ENCODE measurements at places on chromosomes 3 and 15.

DNA sequence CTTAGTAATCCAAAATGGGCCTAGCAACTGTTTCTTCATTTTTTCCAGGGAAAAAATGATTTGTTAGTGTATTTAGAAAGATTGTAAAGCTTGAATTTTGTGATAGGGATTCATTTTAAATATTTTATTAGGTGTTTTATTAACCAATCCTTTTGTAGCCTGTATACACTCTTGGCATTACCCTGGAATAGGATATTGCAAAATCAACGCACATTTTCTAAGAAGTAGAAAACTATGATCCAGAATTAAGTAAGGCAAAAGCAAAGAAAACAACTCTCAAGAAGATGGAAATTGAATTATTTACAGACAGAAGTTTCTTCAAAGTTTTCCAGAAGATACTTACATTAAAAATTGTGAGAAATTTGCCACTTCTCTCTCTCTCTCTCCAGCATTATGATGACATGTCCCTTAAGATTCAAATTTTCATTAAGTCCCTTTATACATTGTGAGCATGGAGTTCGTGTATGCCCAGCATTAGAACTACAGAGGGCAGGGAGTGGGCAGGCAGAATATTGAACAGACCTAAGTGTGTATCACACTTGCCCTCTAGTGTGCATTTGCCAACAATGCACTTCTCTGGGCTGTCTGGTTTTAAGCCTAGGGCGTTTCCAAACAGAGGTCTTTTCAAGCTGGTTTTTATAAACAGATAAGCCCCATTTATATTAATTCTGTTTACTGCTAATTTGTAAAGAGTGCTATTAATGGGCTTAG, 28.5 kb upstream of the CMSS1 start:
- no peak for DNase-seq

- no peak for DNase-seq
These were observed 3.1 kb upstream of the FAM240A start for GRCh38 chr3:46609212-46609721.

- DNase-seq = no peak
These were observed 17.4 kb downstream of the PARP14 start for GRCh38 chr3:122697952-122698620.

GRCh38 chr3:30428251-30428650, 178.2 kb upstream of the TGFBR2 start:
- DNase-seq = no peak

DNA sequence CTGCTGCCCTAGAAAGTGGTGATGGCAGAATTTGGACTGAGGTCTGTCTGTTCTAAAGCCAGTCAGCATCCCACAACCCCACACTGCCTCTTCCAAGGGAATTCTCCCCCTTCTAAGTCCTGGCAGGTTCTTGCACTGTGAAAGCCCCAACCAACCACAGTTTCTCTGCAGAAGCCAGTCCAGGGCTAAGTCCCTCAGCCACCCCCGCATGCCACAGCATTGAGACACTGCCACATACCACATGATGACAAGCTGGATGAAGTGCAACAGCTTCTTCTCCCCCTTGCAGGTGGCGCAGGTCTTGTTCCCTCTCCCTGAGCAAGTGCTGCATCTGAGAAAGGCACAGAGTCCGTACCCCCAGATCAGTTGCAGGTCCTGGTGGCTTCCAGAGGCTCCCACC, 18.6 kb downstream of the SSUH2 start:
- no peak for DNase-seq

GRCh38 chr15:35305946-35306345, 220.9 kb upstream of the NANOGP8 start:
- DNase-seq = no peak

- no peak for DNase-seq
These were observed 99.2 kb upstream of the TMC3 start for GRCh38 chr15:81473177-81473576.

GRCh38 chr15:65379986-65380385, 2.2 kb upstream of the IGDCC3 start:
- no peak for DNase-seq

- no peak for DNase-seq
These were observed 7.0 kb downstream of the CHP1 start for GRCh38 chr15:41238100-41238499.

DNA sequence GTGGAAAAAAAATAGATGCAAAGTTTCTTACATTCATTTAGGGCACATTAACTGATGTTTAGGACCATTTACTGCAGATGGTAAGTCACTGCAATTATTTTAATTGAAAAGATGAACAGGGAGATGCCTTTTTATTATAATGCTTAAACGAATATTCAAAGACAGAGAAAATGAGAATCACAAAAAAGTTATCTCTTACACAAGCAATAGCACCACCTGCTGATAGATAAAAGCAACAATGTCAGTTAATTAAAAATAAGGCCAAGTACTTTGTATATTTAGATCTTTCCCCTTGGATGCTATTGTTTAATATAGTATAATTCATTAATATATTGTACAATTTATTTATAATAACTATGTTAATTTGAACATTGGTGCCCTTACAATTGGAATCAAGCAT, 55.9 kb downstream of the IFT80 start:
- DNase-seq = no peak

DNA sequence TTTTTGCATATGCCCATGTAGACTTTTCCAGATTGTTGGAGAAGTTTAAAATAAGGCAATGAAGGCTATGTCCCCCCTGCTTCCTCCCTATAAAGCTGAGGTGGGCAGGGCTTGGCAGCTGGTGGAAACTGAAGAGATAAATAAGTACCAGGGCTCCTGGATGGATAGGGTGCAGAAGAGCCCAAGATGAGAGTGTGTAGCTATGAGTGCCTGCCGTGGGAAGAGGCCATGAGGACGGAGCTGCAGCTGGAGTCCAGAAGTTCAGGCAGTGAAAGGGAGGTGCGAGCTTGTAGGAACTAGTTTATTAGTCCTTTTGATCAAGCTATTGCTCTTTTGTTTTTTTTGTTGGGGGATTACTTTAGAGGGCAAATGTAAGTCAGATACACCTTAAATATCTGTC, 52.4 kb downstream of the PHLDB2 start:
- no peak for DNase-seq

All from LNCaP clone FGC (cell line).